ENCODE measurements at places on chromosomes 12 and 14.

GRCh38 chr12:119593578-119594398, at the start of gene TMEM233:
TSS of gene TMEM233 (plus strand) at chr12:119593774. CDS start at chr12:119593849, 75 bp downstream.
- DNase-seq, result no peak

DNA sequence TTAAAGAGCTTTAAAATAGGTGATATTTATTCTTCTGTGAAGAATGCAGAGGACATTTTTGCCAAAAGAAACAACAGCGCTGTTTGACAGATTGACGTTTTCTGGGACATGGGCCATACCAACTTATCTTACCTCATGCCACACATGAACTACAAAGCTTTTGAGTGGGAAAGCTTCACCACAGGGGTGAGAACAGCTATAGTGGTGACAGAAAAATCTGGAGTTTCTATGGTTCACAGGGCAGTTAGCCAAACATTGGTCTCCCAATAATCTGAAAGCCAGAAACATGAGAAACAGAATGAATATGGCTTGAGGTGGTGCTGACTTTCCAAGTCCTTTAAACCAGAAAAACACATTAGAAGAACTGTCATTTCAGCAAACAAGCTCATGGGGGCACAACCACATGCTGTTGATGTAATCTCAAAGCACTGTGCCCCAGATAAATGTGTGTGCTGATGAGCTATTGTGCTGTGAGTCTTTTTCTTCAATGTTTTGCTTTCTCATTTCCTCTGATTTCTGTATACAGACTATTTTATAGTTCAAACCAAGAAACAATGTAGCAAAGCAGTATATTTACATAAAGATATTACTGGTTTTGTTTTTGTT, 905.4 kb downstream of the SLC16A7 start:
- DNase-seq, result peak; percentile 38

- DNase-seq, result no peak
Measured at GRCh38 chr12:32446316-32447119, 47.2 kb downstream of the FGD4 start.

DNA sequence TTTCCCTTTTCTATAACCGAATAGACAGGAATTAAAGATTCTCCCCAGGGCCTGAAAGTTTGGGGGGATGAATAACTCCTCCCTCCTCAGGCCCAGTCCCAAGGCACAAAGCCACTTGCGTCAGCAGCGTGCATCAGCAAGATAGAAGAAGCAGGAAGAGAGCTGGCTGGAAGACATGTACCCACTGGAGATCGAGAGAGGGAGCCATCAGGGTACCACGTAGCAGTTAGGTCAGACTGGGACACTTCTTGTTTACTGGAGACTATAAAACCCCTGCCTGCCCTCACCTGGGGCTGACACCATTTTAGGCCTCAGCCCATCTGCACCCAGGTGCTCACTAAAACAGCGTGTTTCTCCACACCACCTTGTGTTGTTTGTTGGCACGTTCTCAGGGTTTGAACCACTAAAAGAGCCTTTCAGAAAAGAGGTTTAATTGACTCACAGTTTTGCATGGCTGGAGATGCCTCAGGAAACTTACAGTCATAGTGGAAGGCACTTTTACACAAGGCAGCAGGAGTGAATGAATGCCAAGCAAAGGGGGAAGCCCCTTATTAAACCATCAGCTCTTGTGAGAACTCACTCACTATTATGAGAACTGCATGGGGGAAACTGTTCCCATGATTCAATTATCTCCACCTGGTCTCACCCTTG, 93.2 kb downstream of the TMTC3 start:
- DNase-seq, result no peak

DNA sequence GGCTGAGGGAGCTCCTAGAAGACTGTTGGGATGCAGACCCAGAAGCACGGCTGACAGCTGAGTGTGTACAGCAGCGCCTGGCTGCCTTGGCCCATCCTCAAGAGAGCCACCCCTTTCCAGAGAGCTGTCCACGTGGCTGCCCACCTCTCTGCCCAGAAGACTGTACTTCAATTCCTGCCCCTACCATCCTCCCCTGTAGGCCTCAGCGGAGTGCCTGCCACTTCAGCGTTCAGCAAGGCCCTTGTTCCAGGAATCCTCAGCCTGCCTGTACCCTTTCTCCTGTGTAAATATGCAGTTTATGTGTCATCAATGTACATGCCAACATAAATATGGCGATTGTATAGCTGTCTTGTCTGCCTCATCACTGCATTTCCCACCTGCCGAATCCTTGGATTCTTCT, 7.5 kb downstream of the AMHR2 start:
- DNase-seq, result no peak

DNA sequence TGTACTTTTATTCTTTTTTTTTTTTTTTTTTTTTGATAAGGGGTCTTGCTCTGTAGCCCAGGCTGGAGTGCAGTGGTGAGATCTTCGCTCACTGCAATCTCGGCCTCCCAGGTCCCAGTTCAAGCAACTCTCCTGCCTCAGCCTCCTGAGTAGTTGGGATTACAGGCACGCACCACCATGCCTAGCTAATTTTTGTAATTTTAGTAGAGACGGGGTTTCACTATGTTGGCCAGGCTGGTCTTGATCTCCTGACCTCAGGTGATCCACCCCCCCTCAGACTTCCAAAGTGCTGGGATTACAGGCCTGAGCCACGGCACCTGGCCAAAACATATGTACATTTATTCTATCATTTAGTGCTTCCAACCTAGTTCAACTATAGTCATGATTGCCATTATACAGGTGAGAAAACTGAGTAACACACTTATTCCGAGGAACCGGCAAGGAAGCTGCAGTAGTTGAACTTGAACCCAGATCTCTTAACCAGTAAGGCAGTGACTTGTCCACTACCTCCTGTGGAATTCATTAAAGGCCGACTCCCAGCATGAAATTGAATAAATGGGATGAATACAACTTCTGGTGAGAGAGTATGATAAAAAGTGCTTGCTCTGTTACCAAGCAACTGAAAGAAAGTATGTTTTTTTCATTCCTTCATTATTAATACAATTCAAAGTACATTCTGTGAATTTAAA, 755 bp upstream of the ATF7IP start:
- DNase-seq, result peak; percentile 21

DNA sequence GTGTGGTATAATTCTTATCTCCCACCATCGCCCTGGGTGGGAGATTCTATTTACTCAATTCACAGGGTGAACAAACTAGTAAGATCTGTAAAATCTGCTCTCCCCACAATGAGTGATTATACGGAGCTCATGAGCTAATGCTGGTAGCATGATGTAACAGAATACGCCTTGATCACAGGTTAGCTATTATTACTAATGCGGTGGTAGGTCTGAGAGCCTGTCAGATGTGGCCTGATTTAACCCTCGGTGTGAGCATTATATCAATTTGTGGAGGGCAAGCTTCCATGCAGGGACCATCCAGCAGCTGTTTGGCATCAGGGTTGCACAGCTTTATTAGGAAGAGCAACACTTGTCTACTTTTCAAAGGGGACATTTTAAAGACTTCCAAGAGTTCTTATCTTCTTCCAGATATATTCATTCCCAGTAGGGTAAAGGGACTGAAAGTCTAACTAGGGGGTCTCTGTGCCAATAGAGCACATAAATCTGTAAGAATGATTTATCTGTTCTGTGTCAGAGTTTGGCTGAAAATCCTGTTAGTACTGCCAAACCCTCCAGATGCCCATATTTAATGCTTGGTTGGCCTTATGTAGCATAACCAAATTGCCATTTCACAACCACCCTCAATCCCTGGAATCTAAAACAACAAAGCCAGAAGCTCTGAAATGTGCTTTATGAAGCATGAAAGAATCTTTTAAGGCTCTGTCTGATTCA, 18.7 kb downstream of the TSHR start:
- no peak for DNase-seq

- DNase-seq, result no peak
Measured at GRCh38 chr12:114682785-114683708, 928 bp downstream of the TBX3 start.

DNA sequence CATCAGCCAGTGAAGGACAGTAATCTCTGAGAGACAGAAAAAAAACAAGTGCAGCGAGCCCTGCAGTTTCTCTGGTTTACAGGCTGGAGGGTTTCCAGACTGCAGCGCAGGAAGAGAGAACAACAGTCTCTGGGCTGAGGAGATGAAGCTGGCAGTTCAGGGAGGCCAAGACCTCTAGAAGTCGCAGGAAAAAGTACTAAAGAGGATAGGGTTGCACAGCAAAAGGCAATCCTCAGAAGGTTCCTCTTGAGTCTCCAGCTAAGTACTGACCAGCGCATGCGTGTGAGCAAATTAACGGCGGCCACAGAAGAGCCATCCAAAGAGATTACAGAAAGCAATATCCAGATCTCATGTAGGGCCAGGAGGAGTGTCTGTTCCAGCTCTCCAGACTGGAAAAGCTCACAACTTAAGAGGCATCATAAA, 12.2 kb upstream of the CCDC60 start:
- DNase-seq, result no peak

- peak; percentile 72 for DNase-seq
Measured at GRCh38 chr14:44846232-44846824, 115.4 kb downstream of the KLHL28 start.

GRCh38 chr12:53552361-53553327, 45.4 kb upstream of the NPFF start:
- no peak for DNase-seq

DNA sequence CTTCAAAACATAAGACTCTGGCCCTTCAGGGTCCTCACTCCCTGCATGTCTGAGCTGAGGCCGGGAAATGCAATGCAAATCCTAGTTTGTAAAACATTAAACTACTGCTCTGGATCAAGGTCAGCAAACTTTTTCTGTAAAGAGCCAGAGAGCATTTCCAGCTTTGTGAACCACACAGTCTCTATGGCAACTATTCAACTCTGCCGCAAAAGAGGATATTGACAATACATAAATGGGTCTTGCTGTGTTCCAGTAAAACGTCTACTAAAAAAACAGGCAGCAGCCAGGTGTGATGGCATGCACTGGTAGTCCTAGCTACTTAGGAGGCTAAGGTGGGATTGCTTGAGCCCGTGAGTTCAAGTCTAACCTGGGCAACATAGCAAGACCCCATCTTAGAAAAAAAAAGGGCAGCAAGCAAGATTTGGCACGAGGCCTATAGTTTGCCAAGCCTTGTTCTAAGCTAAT, 22.3 kb downstream of the DDX24 start:
- no peak for DNase-seq

DNA sequence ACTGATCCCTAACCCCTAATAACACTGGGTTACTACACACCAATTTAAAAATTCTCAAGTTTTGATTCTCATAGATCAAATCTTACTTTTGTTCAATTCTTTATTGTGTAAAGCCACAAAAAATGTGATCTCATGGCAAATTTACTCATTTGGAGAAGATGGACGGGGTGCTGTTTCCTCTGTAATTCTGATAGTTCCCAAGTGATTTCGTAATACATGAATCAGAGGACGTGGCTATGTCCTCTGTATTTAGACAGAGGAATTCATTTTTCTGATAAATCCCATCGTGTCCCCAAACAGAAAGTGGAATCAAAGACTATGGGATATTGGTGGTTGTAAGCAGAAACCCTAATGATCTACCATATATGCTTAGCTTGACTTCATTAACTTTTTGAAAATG, 76.6 kb upstream of the GNG2 start:
- no peak for DNase-seq

DNA sequence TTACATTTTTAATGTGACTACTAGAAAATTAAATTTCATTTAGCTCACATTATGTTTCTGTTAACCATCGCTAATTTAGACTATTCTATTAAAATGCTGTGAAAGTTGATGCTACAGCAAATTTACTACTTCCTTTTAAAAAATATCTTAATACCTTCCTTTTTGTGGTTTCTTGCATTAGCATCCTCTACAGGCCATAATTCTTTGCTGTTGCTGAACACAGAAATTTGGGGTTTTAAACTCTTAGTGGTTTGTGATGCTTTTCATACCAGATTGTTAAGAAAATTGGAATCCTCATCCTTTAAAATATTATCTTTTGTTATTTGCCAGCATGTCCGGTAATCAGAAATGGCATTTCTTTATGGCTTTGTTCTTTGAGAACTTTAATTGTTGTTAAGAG, 18.1 kb downstream of the WNK1 start:
- DNase-seq, result peak; percentile 52

- DNase-seq, result no peak
Measured at GRCh38 chr14:82420871-82421270, 887.2 kb upstream of the SEL1L start.

- no peak for DNase-seq
Measured at GRCh38 chr14:71574976-71575375, 357.3 kb upstream of the RGS6 start.

- DNase-seq, result no peak
Measured at GRCh38 chr14:90698379-90698869, 117.8 kb downstream of the TTC7B start.

- no peak for DNase-seq
Measured at GRCh38 chr12:52394836-52395405, 9.5 kb upstream of the KRT84 start.

DNA sequence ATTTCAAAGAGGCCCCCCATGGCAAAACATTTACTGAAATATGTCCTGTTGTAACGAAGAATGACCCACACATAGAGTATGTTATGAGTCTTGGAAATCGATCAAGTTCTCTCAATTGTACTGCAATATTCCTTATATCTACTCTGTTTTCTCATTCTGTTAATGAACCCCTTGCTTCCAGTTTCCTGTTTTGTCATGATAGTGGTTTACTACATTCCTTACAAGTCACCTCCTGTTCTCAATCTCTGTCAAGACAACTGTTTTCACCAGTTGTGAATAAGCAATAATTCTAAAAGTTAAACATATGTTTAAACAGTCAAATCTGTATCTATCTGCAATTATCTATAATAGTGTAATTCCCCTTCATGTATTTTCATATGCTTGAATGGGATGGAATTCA, 16.4 kb upstream of the ARID2 start:
- no peak for DNase-seq

DNA sequence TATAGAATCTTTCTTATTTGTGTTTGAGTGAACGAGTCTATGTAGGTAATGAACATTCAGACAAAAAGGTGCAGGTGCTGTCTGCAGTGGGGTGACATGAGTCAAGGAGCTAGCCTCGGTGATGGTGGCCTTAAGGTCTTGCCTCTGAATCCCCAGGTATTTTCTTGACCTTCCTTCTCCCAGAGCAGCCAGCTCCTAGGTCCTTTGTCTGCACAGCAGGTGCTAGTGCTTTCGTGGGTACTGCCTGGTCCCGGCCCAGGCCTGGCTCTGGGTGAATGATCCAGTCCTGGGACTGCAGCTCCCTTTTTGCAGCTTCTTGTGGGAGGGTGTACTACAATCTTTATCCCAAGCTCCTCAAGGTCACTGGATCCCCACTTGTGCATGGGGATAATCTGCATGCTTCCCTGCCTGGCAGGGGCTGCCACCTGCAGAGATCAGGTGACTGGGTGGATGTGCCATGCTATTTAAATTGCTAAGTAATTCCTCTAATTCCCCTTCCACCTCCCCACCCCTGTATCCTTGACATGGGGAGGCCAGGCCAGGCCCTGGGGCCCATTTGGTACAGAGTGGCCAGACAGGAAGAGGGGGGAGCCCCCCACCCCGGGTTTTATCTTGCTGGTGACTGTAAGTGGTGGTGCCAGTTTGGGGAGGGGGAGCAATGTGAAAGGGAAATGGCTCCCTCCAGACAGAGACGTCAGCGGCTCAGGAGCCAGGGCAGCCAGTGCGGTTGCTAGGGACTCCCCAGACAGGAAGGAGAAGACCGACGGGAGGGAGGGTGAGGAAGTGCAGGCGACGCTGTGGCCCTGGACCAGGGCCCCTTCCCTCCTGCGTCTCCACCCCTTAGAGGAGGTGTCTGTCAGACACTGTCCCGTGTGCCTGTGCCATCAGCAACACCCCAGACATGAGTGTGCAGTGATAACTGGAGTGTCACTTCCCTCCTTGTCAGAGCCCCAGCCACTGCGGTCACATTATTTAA, 6.7 kb downstream of the VASH1 start:
- DNase-seq, result peak; percentile 98
